Kasumi-1 (cell line): ENCODE measurements at places on chromosomes 3 and 15.

GRCh38 chr3:152258448-152259393, 10.0 kb upstream of the MBNL1 start:
- peak; percentile 40 for DNase-seq

DNA sequence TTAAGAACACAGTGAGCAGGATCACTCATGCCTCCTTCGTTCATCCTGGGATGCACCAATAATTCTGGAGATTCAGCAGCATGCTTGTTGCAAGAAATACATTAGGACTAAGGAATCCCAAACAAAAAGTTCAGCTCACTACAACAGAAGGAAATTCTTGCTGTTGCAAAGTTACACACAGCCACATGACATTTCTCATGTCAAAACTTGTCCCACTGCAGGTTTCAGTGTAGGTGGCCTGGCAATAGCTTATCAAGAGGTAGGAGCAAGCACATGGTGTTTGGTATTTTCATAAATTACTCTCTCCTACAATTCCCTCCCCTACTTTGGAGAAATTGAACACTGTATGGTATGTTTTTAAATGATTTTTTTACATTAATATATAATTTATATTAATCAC, 399.6 kb upstream of the EPHA3 start:
- DNase-seq: no peak

GRCh38 chr3:197499427-197499826, 56.3 kb downstream of the BDH1 start:
- no peak for DNase-seq

GRCh38 chr3:45719655-45720487, 30.7 kb downstream of the SACM1L start:
- no peak for DNase-seq

DNA sequence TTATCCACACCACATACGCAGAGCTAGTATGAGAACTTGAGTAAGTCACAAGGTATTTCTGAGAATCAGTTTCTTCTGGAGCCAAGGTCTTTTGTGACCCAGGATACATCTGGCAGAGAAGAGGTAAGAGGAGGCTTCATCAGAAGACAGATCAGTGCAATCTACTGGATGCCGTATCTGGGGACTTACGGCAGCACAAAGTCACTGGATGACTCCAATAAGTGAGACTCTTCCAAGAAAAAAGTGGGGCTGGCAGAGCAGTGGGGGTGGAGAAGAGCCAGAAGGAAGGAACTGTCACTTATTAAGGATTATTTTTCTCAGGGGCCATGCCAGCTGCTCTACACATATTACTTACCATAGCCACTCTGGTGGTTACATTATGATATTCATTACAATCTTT, 31.6 kb upstream of the UBXN7 start:
- DNase-seq: no peak

GRCh38 chr3:59310736-59311135, 260.9 kb upstream of the CFAP20DC start:
- no peak for DNase-seq

DNA sequence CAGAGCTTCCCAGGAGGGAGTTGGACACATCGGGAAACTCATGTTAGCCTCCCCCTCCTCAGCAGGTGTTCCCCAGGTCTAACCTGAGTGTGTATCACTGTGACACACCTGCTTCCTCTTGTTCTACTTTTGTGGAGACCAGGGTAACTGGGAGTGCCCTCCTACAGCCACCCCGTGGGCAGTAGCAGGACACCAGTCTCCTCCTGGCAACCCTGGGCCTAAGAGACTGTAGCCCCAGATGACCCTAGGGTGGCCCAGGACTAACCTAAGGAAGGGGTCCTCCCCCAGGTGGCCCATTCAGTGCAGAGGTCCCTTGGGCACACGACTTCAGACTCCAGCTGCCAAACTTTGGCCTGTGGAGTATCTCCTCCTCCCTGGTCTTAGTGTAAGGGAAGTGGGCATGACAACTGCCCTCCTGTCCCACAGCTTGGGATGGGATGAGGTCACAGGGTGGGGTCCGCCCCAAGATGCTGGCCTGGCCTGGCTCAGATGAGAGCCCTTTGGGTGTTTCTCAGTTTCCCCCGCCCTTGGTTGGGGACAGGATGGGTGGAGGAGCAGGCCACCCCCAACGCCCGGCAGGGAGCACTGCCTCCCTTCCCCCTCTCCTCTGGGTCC, 4.8 kb downstream of the CSK start:
- no peak for DNase-seq

DNA sequence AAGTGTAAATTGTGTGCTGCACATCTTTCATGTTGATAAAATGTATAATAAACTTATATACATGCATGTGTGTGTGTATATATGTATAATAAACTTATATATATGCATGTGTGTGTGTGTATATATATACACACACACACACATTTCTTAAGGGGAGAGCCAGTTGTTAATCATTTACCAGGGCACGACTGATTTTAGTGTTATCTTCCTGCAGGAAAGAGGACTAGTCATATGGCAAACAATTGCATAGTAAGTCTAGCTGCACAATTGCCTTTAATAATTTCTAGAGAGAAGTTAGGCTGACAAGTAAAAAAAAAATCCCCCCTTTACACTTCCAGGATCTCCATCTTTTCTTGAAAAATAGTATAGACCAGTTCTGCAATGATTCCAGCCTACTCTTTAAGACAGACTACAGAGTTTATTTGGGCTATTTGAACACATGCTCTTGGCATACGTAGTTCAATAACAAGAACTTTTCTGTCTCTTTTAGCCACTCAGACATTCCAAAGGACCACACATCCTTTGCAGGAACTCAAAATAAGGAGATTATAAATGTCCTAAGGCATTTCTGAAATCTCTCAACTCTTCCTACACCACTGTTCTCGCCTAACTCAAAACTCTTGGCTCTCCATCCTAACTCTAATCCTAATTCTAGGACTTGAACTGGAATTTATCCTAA, 163.6 kb upstream of the SETMAR start:
- no peak for DNase-seq

GRCh38 chr3:39065197-39065596, 13.4 kb downstream of the WDR48 start:
- peak; percentile 93 for DNase-seq

DNA sequence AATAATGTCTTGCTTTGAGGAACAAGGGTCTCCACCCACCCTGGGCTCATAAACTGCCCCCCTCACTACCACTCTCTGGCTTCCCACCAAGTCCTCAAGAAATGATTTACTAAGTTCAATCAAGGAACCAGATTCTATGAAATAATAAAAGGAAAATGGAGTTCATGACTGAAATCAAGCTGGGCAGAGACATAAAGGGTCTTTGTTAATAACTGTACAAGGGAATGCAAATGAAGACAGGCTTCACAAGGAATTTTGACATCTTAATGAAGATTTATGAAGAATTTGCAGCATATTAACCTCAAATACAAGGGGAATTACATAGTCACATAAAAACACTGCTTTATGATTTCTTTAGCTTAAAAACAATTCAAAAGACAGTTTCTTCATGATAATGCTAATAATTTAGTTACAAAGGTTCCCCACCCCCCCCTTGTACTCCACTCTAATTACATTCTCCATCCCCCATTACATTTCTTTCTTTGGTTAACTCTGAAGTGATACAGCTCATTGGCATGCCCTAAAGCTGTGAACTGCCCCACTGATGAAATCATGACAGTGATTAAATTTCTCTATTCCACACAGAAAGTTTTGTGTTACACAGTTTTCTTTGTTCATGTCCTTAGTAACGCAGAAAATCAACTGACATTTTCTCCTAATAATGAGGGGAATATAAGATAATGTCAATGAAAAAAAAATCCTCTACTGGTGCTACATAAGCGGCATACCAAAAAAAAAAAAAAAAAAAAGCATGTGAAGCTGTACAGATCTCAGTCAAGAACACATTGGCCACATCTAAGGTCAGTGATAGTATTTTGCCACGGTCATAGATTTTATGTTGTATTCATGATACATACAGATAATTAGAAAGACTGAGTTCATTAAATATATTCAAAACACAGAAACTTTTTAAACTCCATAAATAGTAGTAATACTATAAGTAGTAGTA, 54.4 kb downstream of the WWTR1 start:
- no peak for DNase-seq
